ENCODE measurements at places on chromosomes 13 and 19.

GRCh38 chr19:58054901-58055874 lies 3.9 kb upstream of the ZNF135 start:
- DNase-seq, result peak; percentile 5

GRCh38 chr19:40768869-40769268 lies 6.5 kb upstream of the MIA start:
- DNase-seq, result no peak

- DNase-seq, result no peak
Measured at GRCh38 chr19:49730166-49730565, 32.9 kb downstream of the TSKS start.

GRCh38 chr19:29622166-29623070 lies 16.3 kb downstream of the POP4 start:
- DNase-seq, result peak; percentile 7

DNA sequence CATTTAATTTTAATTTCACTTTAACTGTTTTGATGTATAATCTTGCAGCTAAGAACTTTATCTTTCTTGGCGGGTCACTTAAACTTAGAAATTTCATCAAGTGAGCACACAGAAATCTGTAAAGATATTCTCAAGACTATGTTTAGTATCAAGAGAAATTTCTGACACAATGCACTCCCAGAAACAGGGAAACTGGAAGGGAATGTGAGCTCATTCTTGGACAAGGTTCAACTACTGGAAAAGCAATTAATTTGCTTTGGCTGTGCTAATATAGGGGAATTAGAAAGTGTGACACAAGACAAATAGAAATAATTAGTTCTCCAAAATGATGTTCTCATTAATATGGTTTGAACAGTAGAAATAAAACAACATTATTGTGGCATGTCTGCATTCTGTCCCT lies 402.3 kb downstream of the DACH1 start:
- no peak for DNase-seq

DNA sequence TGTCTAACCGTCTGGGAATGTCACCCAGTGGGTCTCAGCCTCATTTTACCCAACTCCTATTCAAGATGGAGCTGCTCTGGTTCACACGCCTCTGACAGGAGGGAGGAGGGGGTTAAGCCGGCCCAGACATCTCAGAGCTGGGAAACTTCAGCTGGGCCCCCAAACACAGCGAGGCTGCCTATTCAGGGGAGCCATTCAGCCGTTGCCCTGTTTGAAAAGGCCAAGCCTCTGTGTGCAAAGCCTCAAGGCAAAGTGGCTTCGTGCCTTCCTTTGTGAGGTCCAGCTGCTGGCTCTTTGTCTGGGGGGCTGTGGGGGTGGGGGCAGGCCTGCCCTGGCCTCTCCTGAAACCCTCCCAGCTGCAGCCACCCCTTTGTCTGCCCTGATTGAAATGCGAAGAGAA lies 147.4 kb downstream of the PTPRS start:
- DNase-seq, result no peak

DNA sequence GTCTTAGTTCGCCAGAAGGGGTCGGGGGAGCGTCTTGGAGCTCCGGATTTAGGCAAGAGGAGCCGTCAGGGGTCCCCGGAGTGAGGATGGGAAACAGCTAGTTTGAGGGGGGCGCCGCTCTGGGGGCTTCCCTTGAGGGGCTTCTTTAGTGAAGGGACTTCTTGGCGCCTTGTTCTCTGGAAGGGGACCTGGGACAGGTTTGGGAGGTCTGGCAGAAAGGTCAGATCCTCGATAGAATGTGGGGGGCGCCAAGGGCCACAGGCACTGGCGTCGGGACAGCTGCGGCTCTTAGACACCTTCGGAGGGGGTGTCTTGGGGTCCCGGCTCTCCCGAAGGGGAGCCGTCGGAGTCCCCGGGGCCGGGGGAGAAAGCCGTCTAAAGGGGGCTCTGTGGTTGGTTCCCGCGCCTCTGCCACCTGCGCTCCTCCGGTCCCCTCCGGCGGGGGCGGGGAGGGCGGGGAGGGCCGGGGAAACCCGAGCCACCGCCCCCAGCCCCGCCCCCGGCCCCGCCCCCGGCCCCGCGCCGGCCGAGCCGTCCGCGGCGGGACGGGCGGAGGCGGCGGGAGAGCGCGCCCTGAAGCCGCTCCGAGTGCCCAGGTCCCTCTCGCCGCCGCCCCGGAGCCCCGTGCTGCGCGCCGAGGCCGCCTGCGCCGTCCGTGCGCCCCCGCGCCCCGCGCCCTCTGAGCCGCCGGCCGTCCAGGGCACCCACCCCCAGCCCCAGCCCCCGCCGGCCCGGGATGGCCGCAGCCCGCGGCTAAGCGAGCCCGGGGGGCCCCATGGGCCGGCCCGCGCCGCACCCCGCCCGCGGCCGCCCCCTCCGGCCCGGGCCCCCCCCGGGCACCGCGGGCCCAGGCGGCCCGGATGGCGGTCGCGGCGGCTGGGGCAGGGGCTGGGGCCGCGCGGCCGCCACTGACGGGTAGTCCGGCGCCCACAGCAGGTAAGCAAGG lies at the start of gene NRTN:
Gene NRTN, plus strand, starts transcription at position 552 of the 946 bp plus-strand sequence. CDS start 19,099 bp downstream, outside the sequence.
- no peak for DNase-seq

DNA sequence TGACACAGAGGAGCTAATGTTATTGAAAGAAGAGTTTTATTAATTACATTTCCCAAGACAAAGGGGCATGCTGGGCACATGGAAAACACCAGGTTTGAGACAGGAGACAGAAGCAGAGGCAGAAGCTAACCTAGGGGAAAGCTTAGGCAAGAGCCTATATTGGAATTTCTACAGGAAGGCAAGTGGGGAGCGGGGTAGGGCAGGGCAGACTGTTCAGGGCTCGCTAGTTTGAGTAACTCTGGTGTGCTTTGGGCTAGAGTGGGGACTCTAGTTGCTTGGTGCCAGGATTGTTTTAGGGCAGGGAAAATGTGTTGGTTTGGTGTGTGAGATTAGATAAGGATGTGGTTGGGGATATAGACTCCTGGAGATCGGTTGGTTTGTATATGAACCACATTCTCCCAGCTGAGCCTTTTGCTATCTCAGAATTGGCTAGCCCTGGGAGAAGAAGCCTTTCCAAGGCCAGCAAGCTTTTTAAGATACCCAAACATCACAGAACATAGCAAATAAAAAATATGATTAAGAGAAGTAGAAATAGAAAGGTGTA lies 8.4 kb upstream of the UFM1 start:
- DNase-seq, result no peak

GRCh38 chr19:15031675-15032074 lies 17.6 kb upstream of the CASP14 start:
- DNase-seq, result no peak

- no peak for DNase-seq
Measured at GRCh38 chr13:98512774-98513665, 63.9 kb downstream of the STK24 start.

DNA sequence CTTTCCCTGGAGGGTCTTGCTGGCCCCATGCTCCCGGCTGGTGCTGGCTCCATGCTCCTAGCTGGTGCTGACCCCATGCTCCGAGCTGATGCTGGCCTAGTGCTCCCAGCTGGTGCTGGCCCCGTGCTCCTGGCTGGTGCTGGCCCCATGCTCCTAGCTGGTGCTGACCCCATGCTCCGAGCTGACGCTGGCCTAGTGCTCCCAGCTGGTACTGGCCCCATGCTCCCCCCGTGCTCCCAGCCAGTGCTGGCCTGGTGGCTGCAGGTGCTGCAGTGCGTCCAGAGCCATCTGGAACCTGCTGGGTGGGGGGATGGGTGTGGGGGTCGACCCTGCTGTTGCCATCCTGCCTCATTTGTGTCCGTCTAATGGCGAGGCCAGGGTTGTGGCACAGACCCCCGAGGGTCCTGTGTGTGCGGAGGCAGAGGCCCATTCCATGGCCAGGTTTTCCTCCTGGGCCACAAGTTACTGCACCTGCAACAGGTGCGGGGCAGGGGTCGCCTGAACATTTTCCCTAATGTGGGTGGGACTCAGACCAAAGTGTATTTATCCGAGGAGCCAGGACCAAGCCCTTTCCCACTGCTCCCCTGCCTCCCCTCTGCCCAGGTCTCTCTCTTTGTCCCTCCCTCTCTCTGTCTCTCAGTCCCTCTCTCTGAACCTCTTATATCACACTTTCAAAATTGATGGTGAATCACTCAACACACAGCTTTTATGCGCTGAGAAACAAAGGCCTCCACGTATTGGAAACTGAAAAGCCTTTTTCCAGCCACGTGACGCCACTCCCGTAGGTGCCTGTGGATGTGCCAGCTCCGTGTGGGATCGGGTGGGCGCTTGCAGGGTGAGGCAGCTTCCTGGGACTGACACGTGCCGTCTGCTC lies 45.1 kb downstream of the MCF2L start:
- DNase-seq, result no peak

GRCh38 chr19:17429641-17430113 lies 9.8 kb downstream of the MVB12A start:
- DNase-seq, result no peak

- peak; percentile 42 for DNase-seq
Measured at GRCh38 chr13:111344471-111345191, 24.2 kb downstream of the TEX29 start.

DNA sequence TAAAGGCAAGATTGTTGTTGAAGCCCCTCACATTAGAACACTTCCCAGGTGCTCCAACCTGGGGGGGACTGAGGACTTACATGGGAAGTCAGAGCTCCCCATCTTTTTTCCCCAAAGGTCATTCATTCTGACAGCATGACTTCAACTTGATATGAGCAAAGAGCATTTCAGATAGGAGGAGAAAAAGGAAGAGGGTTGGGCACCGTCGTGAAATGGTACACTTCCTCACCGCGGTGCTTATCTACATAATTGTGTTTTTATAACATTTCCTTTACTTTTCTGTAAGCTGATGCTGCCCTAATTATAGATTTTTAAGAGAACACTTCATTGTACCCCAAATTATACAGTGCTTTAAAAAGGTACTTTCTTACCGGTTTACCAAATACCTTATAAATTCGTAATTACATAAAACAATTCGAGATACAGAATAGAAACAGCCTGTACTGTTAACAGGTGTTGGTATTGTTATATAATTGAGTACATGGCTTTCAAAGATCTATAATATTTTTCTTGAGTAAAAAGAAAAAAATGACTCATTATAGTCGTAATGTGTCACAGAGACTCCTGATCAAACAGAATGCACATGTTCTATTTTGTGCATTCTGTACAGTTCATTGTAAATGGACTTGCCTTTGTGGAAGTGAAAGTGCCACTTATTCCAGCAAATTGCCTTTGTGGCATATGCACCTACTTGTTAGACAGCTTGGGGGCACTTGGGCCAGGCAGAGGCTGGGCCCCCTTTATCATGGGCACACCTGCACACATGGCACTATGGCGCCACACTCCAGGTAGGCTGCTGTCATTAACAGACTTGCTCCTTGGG lies 81.8 kb downstream of the GGACT start:
- DNase-seq, result no peak

DNA sequence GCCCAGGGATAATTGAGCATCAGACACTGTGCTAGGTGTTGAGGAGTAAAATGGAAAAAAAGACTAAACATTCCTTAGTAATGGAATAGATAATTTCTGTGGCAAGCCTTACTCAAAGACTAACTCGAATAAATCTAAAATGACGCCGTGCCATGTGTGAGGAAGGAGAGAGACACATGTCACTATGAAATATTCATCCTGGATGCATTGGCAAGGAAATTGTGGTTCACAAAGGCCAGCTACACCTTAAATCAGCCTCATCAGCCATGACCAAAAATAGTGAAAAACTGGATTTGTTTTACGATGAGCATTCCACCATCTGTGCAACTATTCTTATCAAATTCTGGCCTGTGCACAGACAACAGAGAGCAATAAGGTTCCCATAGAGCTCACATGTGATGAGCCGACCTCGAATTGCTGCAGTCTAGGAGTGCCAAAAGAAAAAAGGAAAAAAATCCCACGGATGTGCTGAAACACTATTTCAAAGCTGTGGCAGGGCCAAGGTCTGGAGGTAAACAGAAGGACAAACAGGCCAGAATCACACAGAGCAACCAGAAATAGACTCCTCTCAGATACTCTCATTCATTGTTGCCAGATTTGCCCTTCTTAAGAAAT lies 505.7 kb downstream of the EFNB2 start:
- no peak for DNase-seq

DNA sequence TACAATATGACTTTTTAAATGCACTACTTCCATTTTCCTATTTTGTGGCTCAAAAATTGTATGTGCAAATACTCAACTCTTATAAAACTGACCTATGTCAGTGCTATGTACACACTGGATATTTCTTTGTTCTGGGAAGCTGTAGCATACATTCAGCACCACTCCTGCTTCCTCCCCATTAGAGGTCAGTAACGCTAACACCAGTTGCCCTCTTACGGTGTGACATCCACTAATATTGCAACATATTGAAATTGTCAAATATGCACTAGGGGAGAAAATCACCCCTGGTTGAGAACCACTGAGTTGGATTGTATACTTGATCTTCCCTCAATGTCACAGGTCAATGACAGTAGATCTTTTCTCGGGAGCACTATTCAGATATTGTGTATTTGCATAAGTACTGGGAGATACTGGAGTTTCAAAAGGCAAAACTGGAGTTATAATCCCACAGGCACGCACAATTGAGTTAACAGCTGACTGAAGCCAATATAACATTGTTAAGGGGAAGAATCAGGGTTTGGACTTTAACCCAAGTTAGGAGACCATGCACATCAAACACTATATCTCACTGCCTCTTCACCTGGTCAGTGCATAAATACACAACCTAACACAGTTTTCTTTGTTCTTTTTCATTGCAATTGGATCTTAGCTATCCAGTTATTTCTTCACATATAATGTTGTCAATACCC lies 1276.5 kb upstream of the MIR17HG start:
- no peak for DNase-seq

GRCh38 chr19:34403784-34404108 lies 453 bp upstream of the PDCD2L start:
- DNase-seq, result no peak

DNA sequence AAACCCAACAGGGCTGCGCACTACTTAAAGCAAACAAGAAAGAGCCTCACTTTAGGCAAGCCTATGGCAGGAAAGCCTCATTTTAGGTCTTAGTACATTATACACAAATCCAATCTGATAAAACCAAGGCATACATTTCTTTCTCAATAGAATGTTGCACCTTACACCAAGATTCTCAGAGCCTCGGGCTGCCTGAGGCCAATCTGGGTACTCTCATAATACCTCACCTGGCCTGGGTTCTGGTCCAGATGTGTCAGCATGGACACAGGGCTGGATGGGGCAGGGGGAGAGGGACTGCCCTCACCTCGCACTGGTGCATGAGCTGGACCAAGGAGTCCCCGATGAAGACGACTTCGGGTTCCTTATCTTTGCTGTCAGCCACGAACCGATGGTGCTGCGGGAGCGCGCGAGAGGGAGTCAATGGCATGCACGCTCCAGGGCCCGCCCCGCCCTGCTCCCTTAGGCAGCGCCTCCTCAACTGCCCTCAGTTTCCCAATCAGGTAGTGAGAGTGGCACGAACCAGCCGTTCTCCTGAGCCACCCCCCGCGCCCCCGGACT lies at the start of gene PRR19:
Gene PRR19, plus strand, starts transcription at position 487 of the 558 bp plus-strand sequence. CDS start 7,453 bp downstream, outside the sequence.
- no peak for DNase-seq

GRCh38 chr13:104944176-104944575 lies 1591.3 kb downstream of the EFNB2 start:
- DNase-seq, result no peak

DNA sequence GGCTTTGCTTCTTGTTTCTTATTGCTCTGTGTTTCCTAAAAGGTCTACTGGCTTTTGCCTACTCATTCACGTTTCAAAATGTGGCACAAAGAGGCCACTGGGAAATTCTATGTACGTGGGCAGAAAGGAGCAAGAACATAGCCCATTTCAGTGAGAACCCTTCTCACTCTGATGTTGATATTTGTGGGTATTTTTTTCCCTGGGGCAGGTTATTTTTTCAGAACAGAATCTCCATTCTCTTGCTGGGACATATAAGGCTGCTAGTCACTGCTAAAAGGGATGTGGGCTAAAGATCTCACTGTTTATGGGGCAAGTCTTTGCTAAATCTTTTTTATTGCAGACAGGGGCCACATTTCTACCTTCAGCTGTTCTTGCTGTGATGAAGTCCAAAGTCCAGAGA lies 27.1 kb downstream of the EDNRB start:
- DNase-seq, result no peak

GRCh38 chr19:46116121-46116520 lies 8.4 kb downstream of the IGFL3 start:
- no peak for DNase-seq

All from fibroblast of skin of scalp (primary cell).